ENCODE measurements at places on chromosomes 11 and 22. TPM values are rescaled to one million over a fixed set of nuclear protein-coding genes. Genes with fewer than 3 reads are reported as not detected.
A peak's percentile ranks its signal among the peaks of the same experiment; 100 is the strongest.

GRCh38 chr11:1946812-1947484 lies at the start of gene MRPL23:
MRPL23 (plus strand) TSS chr11:1947332; CDS start chr11:1947363, 31 bp downstream.
- DNase-seq = no peak

GRCh38 chr11:93444617-93445073 lies 98.5 kb downstream of the SMCO4 start:
- no peak for DNase-seq

DNA sequence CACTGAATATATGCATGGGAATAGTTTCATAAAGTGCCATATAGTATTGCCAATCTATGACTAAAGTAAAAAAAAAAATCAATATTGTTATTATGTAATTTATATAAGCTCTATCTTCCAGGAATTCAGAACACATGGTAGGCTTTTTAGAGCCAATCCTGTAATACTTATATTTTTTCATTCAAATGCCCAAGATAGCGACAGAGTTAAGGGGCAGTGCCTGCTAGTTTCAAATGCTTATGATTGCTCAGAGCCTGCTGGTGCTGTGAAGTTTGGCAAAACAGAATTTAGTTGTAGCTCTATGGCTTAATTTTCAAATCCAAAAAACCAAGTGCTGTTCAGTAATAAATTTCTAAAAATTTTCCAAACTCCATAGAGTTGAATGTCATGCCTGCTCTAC lies 39.0 kb upstream of the BLID start:
- DNase-seq = no peak

DNA sequence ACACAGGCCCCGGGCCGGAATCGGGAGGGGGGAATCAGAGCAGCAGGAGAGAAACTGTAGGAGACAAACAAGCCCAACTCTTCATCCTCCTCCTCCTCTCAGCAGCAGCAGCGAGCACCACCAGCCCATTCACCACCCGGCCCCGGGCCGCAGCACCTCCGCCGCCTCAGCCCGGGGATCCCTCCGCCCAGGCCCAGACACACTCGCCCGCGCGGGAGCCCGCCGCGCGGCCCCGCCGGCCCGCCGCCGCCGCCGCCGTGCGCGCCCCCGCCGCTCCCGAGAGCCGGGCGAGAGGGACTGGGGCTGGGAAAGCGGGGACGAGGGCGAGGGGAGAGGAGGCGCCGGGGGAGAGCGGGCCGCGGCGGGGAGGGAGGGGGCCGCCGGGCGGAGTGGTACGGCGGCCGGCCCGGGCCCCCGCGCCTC lies at the start of gene PHF21A:
Gene PHF21A, minus strand, starts transcription at position 154 of the 423 bp plus-strand sequence. CDS start 37,235 bp downstream, outside the sequence.
- peak; percentile 90 for DNase-seq

Gene LARGE2
- total RNA-seq = 0.41 TPM

GRCh38 chr11:82883853-82884252 lies 16.4 kb downstream of the PRCP start:
- no peak for DNase-seq

GRCh38 chr22:30435674-30436126 lies 10.1 kb downstream of the MTFP1 start:
- DNase-seq = no peak

DNA sequence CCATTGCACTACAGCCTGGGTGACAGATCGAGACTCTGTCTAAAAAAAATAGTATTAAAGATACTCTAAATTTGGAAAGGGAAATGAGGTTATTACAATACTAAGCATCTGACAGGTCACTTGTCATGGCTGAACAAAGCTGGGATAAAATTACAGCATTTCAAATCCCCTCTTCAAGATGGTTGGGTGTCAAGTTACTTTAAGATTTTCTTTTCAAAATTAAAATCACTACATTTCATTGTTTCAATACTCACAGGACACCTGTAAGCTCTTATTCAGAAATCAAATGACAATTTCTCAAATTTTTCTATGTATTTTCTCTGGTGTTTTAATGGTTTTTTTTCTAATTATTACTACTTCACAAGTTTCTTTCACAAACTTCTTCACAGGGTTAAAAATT lies 5.7 kb downstream of the TAF1D start:
- no peak for DNase-seq

Gene OVOL1
- total RNA-seq = under 0.01 TPM

DNA sequence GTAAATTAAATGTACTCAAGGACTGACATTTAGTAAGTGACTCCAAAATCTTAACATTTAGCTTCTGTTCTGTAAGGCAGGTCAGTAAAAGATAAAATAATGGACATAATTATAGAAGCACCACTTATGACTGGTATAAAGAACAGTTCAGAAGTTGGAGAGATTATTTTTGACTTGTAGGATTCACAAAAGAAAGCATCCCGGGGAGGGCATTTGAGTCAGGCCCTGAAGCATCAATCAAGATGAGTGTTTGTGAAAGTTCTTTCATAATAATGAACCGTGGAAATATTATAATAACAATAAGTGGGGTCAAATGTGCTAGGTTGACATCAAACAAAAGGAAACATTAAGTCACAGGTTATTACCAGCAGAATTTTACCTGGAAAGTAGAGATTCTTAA lies 201.9 kb downstream of the DDX10 start:
- DNase-seq = no peak

Gene P2RX3
- not detected for total RNA-seq

DNA sequence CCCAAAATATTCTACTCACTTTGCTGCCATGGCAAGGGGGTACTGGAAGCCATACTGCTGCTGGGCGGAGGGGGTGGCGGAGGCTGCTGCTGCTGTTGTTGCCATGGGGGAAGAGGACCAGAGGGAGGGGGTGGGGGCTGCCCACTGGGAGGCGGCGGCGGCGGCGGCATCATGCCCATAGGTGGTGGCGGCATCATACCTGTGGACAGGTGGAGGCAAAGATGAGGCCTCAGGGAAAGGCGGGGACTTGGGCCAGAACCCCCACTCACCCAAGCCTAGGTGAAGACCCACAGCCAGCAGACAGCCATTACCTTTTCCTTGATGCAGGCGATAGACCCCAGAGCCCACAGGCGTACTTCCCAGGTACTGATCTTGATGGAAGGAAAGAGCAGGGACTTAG lies 7.1 kb upstream of the PYGM start:
- DNase-seq = no peak

- no peak for DNase-seq
These were observed 10.5 kb upstream of the CHRM1 start for GRCh38 chr11:62931499-62932278.

Data from frontal cortex (tissue), 4 donors.